ENCODE measurements at places on chromosomes 7 and 10. TPM values are rescaled to one million over a fixed set of nuclear protein-coding genes. Genes with fewer than 3 reads are reported as not detected.

- DNase-seq = peak; percentile 80
Observed at GRCh38 chr10:5623081-5623748, 43.2 kb downstream of the ASB13 start.

Gene TEX47
- not detected for total RNA-seq

Gene FEZF1
- total RNA-seq = not detected

Gene OR2A5
- total RNA-seq = not detected

Gene ANXA8L1
- total RNA-seq = not detected

- no peak for DNase-seq
Observed at GRCh38 chr7:18590744-18591340, 95.3 kb downstream of the HDAC9 start.

Gene H2BK1
- total RNA-seq = 1.2 TPM

Gene TCTN3
- total RNA-seq = 22.2 TPM

- DNase-seq = no peak
Observed at GRCh38 chr7:32937344-32938174, 19.7 kb upstream of the FKBP9 start.

GRCh38 chr10:103761075-103761920 is 94.1 kb downstream of the SH3PXD2A start:
- no peak for DNase-seq

Gene GRID1
- not detected for total RNA-seq

GRCh38 chr10:80416479-80417098 is 8.2 kb downstream of the PRXL2A start:
- no peak for DNase-seq

Data from activated naive CD4-positive, alpha-beta T cell treated with anti-CD3 and anti-CD28 coated beads, Interleukin-2, amount 50 U/mL, for 72 hours (primary cell).